ENCODE measurements at places on chromosomes 6 and 20.

DNA sequence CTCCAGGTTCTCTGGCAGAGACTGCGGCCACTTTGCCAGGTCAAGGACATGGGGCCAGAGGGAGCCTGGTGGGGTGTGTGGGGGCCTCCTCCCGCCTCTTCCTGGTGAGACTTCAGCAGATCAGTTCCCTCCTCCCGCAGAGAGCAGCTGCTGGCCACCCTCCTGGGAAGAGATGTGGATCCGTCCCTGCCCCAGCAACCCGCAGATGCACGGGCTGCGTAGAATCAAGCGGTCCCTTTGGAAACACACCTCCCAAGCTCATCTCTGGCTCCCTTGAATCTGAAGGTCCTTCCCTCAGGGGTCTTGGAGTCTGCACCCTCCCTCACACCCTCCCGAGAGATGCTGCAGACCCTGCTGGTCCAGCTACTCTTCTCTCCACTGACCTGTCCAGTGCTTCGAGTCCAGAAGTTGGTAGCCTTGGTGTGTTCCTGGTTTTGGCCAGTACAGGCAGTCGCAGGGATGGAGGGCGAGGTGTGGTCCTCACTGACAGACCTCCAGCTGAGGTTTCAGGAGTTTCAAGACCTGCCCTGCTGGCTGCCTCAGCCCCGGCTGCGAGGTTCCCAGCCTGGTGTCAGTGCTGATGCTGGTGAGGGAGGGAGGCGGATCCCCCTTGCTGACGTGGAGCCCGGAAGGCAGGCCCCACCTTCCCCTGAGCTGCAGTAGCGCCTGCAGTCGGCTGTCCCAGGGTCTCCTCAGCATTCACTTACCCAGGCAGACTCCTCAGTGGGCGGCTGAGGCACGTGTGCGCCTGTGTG is at the start of gene NPBWR2:
TSS of gene NPBWR2 (minus strand) at position 585 of the 755 bp plus-strand sequence. CDS start 734 bp downstream, outside the sequence.
- DNase-seq = no peak

GRCh38 chr20:59939052-59939878 is 840 bp downstream of the PPP1R3D start:
- DNase-seq = no peak

DNA sequence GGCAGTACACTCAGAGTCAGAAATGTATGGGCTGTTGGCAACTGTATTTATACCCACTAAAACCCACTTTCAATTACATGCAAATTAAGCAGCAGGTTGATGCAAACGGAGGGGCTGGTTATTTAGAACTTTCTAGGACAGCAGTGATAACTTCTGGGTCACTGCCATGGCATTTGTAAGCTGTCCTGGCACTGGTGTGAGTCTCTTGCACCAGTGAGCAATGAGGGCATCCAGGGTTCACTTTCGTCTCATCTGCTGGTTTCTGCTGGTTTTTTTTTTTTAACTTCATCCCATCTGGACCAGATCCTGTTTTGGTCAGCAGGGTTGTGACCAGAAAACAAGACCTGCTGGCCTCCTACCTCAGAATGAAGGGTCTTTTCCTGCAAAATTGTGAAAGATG is 49.2 kb downstream of the CDH26 start:
- DNase-seq = no peak

DNA sequence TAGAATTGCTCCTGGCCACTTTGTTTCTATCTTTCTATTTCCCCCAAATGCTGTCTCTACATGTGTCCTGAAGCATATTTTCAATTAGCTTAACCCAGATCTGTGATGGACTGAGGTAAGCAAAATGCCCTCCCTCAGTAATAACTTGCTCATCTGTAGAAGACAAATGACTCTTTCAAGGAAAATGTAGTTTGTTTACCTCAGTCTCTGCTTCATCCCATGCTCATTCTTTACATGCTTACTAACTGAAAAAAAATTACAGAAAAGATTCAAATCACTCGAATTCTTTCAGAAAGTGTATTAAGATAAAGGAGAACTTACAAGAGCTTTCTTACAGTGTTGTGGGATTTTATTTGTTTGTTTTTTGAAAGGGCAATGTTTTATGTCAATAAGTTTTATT is 531.1 kb downstream of the LMBRD1 start:
- DNase-seq = no peak

GRCh38 chr6:5316951-5317350 is 55.6 kb downstream of the FARS2 start:
- no peak for DNase-seq

DNA sequence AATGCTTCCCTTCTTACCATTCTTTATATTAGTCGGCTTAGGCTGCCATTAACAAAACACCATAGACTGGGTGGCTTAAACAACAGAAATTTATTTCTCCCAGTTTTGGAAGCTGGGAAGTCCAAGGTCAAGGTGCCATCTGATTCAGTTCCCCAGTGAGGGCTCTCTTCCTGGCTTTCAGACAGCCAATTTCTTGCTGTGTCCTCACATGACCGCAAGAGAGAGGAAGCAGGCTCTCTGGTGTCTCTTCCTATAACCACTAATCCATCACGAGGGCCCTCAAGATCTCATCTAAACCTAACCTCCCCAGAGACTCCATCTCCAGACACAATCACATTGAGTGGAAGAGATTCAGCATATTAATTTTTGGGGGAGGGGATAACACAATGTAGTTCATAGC is 193.0 kb upstream of the SGK1 start:
- DNase-seq = no peak

All from NCI-H2029 (cell line).